ENCODE measurements at places on chromosomes 6 and 20.

- no peak for DNase-seq
Measured at GRCh38 chr6:163686301-163686700, 271.8 kb downstream of the QKI start.

DNA sequence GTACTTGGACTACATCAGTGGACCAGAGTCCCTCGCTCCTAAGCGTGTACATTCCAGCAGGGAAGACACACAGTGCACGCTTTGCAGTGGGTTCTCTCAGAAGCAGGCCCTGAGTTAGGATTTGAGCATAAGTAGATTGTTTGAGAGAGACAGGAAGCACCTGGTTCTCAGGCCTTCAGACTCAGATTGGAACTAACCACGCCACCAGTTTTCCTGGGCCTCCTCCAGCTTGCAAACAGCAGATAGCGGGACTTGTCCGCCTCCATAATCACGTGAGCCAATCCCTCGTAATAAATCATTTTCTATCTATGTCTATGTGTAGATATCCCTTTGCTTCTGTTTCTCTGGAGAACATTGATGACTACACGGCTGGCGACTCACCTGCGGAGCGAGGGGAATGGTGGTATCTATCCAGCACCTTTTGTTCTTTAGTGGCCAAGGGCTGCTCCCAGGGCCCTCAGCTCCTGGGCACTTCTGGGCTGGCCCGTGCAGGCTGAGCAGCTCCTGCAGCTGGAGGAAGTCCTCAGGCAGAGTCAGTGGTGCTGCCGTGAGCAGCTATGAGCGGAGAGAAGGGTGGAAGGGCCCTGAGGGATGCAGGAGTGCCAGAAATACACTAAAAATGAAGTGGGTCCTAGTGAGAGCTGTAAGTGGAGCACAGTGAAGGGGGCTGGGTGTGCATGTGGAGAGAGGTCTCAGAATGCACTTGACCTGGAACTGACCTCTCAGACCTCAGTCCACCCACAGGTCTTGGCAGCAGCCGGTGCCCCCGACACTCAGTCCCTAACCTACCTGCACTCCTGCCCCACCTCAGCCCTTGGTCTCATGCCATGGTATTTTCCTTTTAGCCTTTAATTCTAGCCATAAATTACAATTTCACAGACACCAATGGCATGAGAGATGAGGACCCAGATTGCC is 76.9 kb downstream of the STK35 start:
- no peak for DNase-seq

DNA sequence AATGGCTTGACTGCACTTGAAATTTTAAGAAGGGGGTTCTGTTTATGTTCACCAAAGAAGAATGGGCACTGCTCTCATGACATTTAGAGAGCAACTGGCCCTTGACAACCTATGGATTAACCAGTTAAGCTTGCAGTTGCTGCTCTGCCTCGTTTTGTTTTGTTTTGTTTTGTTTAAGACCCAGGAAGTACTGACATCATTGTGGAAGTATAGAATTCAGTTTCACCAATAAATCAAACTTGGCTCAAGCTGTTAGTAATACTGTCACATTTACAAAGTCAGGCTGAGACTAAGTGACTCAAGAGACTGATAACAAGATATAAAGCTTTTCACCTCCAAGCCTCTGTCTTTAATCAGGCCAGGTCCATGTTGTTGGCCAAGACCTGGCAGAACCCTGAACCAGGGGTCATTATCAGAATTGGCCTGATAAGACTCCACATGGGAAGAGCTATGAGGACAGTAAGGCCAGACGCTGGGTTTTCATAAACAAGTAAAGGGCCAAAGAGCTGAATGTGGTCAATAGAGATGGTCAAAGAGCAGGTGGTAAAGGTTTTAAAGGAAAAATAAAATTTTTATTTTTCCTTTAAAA is 99.4 kb upstream of the VGLL2 start:
- no peak for DNase-seq

DNA sequence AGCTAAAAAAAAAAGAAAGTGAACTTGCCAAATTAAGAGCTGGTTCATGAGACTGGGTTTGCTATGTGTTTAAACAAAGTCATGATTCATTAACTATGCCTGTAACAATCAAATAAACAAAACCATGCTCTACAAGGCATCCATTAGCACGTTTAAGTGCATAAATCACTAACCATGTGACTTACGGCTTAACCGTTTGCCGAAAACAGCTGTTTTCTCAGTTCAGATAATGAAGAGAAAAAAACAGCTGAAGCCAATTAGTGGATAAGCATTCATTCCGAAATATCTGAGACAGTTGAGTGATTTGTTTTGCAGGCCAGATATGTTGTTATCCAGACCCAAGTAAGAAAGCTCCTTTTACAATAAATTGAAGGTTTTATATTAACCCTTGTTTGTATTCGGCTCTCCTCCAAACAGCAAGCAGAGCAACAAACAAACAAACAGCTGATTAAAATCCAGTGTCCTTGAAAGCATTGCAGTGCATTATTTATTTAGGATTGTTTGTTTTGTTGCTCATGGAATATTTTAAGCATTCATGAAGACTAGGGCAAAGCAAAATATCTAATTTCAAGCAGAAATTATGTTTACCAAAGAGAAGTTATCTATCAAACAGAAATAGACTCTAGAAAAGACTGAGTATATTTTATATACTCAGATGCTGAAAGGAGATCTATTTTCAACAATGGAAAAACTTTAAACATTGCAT is 343.5 kb downstream of the RFPL4B start:
- no peak for DNase-seq

GRCh38 chr6:143174951-143175350 is 114.3 kb downstream of the AIG1 start:
- no peak for DNase-seq

DNA sequence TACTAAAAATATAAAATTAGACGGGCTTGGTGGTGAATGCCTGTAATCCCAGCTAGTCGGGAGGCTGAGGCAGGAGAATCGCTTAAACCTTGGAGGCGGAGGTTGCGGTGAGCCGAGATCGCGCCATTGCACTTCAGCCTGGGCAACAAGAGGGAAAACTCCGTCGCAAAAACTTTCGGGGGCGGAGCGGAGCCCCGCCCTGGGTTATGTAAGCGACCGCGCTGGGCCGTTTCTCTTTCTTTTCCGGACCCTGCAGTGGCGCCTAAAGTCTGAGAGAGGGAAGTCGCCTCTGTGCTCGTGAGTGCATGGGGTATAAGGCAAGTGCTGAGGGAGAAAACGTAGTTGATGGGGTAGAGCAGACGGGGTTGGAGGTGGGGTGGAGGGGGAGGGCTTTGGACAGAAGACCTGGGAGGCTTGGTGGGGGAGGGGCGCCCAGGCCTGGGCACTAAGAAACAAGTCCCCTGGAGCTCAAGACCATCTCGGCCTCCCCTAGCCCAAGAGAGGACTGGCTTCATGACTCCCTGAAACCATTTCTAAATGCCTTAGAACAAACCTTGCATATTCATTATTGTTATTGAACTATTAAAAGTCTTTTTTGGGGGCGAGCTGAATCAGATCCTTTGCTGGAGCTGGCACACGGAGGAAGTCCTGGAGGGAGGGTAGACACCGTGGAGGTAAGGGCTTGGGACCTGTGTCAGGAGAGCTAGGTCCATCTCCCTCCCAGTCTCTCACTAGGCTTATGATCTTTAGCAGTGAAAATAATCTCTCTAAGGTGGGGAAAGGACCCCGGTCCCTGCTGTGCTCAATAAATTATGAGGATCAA is 2.7 kb upstream of the MICA start:
- peak; percentile 41 for DNase-seq

DNA sequence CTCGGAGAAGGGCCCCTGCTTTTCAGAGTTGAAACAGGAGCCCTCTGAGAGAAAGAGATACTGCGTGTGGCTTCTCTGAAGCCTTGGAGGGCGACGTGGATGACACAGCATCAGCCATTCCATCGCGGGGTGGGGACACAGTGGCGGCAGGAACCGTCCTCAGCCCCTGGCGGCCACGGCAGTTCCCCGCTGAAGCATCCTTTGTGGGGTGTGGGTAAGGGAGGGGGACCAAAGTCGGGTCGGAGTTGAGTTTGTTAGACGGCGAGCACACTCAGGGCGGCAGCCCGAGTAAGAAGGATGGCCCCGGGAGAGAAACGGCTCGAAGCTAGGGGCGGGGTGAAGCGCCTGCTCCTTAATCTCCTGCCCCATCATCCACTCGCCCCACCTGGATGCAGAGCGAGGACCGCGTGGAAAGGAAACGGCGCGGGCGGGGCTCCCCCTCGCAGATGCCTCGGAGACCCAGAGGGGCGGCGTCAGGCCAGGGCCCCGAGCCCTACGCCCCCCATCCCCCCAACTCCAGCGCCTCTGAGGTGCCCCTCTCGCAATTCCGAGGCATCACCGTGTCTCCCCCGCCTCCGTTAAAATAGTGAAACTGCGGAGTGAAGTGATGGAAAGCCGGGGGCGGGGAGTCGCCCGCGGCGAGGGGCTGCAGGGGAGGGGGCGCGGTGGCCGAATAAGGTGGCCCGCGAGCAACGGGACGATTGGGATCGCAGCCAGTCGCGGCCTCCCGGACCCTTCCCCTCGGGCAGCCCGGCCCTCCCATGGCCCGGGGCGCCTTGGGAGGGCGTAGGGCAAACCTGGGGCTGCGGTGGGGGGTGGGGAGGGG is 796 bp upstream of the RREB1 start:
- DNase-seq: peak; percentile 83

- DNase-seq: no peak
Measured at GRCh38 chr6:16651871-16652270, 109.4 kb downstream of the ATXN1 start.

DNA sequence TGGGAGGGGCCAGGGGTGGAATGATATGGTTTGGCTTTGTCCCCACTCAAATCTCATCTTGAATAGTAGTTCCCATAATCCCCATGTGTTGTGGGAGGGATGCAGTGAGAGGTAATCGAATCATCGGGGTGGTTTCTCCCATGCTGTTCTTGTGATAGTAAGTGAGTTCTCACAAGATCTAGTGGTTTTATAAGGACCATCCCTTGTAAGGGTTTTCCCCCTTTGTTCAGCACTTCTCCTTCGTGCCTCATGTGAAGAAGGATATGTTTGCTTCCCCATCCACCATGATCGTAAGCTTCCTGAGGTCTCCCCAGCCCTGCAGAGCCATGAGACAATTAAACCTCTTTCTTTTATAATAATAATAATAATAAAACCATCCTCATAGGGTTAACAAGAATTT is 88.8 kb upstream of the PRND start:
- DNase-seq: no peak

DNA sequence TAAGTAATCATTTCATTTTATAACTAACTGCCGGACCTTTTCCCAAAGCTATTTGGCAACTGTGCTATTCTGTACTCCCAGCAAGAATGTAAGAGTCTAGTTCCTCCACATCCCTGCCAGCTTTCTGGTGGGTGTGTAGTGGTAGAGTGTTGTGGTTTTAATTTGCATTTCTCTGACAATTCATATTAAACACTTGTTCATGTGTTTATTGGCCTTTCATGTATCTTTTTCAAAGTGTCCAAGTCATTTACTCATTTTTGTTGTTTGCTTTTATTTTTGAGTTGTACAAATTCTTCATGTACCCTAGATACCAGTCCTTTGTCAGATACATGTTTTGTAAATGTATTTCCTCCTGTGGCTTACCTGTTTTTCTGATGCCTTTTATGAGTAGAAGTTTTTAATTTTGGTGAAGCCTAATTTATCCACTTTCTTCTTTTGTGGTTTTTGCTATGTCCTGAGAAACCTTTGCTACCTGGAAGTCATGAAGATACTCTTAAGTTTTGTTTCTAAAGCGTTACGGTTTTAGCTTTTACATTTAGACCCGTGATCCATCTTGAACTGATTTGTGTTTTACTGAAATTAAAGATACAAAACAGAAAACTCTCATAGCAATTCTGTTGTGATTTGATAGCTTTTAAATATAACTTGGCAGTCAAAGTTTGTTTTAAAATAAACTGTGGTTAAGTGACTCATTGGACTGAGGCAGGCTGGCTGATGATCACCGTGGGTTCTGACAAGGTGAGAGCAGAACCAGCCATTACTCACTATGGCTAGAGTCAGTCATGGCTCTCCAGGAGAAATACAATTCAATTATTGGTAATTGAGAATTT is 8.0 kb downstream of the MYLIP start:
- peak; percentile 49 for DNase-seq

- DNase-seq: no peak
Measured at GRCh38 chr6:45365036-45365435, 12.7 kb downstream of the SUPT3H start.

DNA sequence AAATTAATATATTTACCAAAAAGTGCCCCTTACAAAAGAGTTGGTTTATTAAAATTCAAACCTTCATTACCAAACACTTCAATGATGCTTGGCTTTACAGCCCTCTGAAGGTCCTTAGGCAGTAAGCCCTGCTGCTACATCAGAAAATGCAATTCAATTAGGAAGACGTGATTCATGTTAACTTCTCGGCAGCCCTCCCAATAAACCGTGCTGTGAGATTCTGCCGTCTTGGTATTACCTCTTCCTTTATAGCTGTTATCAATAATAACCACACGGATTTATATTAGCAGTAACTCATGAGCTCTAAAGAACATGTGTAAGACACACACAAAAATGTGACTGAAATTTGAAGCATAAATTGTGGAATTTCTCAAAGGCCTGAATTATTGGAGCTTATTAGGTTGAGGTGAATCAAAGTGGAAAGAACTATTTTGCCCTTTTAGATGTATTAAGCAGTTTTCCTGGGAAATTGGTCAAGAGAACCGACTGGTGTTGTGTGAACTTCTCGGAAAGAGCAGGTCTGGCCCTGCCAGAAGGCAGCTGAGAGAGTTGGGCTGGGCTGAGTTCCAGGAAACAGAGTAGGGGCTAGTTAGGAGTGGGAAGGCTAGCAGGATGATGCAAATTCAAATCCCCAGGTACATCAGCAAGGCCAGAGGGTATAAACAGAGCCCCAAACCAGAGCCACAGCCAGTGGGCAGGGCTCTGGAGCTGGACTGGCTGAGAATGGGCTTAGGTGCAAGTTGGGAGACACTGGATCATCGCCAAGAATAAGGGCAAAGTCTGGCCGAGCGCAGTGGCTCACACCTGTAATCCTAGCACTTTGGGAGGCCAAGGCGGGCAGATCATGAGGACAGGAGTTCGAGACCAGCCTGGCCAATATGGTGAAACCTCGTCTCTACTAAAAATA is 33.1 kb downstream of the FGD2 start:
- peak; percentile 53 for DNase-seq

DNA sequence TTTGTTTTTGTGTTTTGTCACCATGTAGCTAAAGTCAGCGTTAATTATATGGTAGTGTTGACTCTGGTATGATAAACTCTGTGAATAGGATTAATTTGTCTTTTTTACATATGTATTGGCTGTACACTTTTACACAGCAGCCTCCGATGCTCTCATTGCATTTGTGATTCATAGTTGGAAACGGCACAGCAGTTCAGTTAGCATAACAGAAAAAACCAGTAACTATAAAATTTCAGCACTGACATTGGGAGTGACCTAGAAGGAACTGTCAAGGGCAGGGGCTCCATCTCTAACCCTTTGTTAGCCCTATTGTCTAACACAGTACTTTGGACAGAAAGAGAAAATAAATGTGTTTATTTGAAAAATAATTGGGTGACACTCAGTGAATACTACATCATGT is 5.6 kb upstream of the BEND6 start:
- no peak for DNase-seq

GRCh38 chr20:48105526-48105925 is 320.2 kb upstream of the SULF2 start:
- no peak for DNase-seq

- DNase-seq: no peak
Measured at GRCh38 chr20:11012975-11013374, 339.2 kb upstream of the JAG1 start.

GRCh38 chr6:24403501-24403824 is 727 bp downstream of the MRS2 start:
- DNase-seq: no peak

GRCh38 chr6:33737267-33738026 is 9.3 kb downstream of the IP6K3 start:
- no peak for DNase-seq
